ENCODE measurements at places on chromosomes 1 and 21. TPM values are rescaled to one million over a fixed set of nuclear protein-coding genes. Genes with fewer than 3 reads are reported as not detected.

SAMD13 gene
- 2.1 TPM for total RNA-seq

CCDC181 gene
- total RNA-seq, result 0.73 TPM

ITSN1 gene
- 39.5 TPM for total RNA-seq

KRTAP13-2 gene
- not detected for total RNA-seq

NSUN4 gene
- 22.9 TPM for total RNA-seq

GPR37L1 gene
- total RNA-seq, result not detected

KCNN3 gene
- 1.0 TPM for total RNA-seq

LCE1C gene
- total RNA-seq, result not detected

SERBP1 gene
- total RNA-seq, result 266 TPM

HSD11B1 gene
- total RNA-seq, result 0.88 TPM

LCE2C gene
- total RNA-seq, result not detected

DUSP12 gene
- total RNA-seq, result 36.1 TPM

- no peak overlapping the region for H3K4me3 ChIP-seq
- no peaks in the 10 kb centered on the region for H3K36me3 ChIP-seq
- peaks cover 11% of the 10 kb centered on the region for H3K4me1 ChIP-seq
- DNase-seq, result no peak
Observed at GRCh38 chr1:156423422-156424352, 54.7 kb downstream of the RHBG start.

GRCh38 chr1:92029241-92029922 is 403 bp upstream of the EPHX4 start:
- no peaks in the 10 kb centered on the region for H3K36me3 ChIP-seq
- peak overlapping the region; percentile 82 for H3K4me3 ChIP-seq
- no peaks in the 10 kb centered on the region for H3K27me3 ChIP-seq
- H3K4me1 ChIP-seq, result no peaks in the 10 kb centered on the region
- no peak overlapping the region for H3K27ac ChIP-seq

DNA sequence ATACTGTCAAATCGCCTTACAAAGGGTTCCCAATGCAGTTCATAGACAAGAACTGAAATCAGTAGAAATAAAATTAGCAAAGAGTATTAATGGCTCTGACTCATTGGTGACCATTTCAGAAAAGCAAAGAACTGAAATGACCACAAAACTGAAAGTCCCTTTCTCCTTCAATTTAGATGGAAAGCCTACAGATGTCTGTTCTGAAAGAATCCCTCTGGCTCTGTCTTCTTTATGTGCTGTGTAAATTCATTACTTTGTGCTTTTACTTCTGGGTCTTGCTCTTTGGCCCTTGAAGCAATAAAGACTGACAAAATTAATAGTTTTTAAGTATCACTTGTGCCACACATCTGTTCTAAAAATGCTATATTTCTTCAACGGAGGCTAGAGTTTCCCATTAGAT is 62.7 kb upstream of the GPR89A start:
- no peak overlapping the region for H3K27ac ChIP-seq
- no peaks in the 10 kb centered on the region for H3K27me3 ChIP-seq
- H3K4me3 ChIP-seq, result no peak overlapping the region

DNA sequence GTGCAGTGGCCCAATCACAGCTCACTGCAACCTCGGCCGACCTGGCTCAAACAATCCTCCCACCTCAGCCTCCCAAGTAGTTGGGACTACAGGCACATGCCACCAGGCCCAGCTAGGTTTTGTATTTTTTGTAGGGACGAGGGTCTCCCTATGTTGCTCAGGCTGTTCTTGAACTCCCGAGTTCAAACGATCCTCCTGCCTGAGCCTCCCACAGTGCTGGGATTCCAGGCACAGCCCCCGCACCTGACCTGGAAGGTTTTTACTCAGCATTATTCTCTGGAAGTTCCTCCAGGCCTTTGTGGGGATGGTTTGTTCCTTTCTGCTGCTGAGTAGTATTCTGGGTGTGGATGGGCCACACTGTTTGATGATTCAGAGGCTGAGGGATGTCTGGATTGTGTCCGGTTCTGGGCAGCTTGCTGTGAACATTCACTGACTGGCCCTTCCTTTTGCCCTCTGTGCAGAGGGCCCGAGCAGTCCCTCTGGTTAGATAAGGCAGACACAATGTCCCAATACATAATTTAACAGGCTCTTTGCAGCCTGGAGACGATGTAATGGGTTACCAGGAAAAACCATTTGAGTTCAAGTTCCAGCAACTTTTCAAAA is 6.0 kb upstream of the TRAPPC10 start:
- no peaks in the 10 kb centered on the region for H3K36me3 ChIP-seq
- no peak for DNase-seq
- H3K4me3 ChIP-seq, result no peak overlapping the region
- H3K4me1 ChIP-seq, result no peaks in the 10 kb centered on the region
- H3K27ac ChIP-seq, result peak overlapping the region; percentile 79

DNA sequence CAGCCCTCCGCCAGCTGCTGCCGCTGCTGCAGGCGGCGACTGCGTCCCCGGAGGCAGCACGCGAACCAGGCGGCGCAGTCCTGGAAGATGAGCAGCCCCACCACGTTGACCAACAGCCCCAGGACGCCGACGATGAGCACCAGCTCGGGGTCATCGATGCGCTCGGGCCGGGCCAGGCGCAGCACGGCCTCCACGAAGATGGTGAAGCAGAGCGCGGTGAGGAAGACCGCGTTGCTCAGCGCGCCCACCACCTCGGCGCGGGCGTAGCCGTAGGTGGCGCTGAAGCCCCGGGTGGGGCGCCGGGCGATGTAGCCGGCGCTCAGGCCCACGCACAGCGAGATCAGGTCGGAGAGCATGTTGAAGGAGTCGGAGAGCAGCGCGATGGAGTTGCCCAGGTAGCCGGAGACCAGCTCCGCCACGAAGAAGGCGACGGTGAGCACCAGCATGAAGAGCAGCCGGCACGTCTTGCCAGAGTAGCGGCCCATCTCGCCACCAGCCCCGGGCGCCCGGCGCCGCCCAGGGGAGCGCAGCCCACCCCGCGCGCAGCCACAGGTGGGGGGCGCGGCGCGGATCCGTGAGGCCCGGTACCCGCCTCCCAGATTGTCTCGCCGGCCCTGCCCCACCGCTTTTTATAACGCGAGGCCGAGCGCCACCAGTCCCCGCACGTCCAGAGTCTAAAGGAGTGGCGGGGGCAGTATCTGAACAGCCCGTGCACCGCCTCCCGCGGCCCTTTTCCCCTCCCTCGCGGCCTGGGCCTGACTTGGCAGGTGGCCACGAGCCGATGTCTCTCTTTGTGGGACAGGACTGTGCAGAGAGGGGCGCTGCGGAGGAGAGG is at the start of gene SLC30A10:
Gene SLC30A10 (minus strand): TSS at position 602 of the 835 bp plus-strand sequence. CDS start 117 bp downstream, at position 485.
- no peak for DNase-seq
- no peaks in the 10 kb centered on the region for H3K27me3 ChIP-seq
- no peaks in the 10 kb centered on the region for H3K36me3 ChIP-seq
- H3K4me1 ChIP-seq, result no peaks in the 10 kb centered on the region
- no peak within 1 kb of the TSS for H3K27ac ChIP-seq

DNA sequence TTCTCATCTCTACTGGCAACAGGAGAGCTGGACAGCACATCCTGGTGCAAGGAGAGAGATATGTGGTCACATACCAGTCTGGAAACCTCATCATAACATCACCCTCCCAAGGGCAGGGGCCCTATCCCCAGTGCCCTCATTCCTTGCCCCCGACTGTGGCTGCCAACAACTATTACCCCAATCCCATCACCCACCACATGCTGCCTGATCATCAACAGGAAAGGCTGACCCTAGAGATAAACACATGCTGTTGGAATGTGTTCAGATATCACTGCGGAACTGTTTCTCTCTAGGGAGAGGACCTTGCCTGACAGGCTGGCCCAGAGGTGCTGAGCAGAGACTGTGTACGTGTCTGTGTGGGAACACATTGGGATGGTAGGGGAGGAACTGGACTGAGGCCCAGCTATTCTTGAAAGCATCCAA is 4.5 kb upstream of the INKA2 start:
- H3K27me3 ChIP-seq, result no peaks in the 10 kb centered on the region
- H3K36me3 ChIP-seq, result no peaks in the 10 kb centered on the region
- no peaks in the 10 kb centered on the region for H3K4me1 ChIP-seq
- no peak overlapping the region for H3K4me3 ChIP-seq

DNA sequence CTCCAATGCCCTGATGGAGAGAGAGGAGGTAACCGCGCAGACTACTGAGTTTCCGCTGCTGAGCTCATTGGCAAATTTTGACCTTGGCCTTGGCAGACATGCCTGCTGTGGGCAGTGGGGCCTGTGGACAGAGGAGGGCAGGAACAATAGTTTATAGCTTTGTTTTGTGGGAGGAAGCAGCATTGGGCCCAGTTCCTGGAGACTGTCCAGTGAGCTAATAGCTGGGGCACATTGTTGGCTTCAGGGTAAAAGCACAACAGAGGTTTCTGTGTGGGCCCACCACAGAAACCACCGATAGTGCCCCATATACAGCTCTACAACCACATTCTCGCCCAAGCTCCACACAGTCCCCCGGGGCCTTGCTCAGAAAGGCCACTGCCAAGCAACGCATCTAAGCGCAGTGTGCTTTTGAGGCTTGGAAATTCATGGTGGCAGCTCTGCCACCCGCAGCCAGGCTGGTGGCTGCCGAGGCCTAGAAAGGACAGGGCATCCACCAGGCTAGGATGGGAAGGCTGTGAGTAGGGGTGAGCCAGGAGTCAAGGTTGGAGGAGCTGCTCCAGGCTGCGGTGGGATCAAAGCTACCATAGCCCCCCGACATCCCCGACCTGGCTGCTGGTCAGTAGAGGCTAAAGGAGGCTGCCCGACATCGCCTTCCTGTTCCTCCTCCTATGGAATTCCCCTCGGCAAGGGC is 43.2 kb downstream of the NEK2 start:
- no peak for DNase-seq
- H3K4me1 ChIP-seq, result peaks cover 6% of the 10 kb centered on the region
- H3K4me3 ChIP-seq, result peak overlapping the region; percentile 3
- no peaks in the 10 kb centered on the region for H3K27me3 ChIP-seq
- H3K36me3 ChIP-seq, result no peaks in the 10 kb centered on the region

- H3K4me3 ChIP-seq, result peak overlapping the region; percentile 3
- H3K27ac ChIP-seq, result peak overlapping the region; percentile 5
- H3K36me3 ChIP-seq, result no peaks in the 10 kb centered on the region
- peak; percentile 72 for DNase-seq
- no peaks in the 10 kb centered on the region for H3K4me1 ChIP-seq
Observed at GRCh38 chr1:40338745-40339419, 21.8 kb upstream of the COL9A2 start.

DNA sequence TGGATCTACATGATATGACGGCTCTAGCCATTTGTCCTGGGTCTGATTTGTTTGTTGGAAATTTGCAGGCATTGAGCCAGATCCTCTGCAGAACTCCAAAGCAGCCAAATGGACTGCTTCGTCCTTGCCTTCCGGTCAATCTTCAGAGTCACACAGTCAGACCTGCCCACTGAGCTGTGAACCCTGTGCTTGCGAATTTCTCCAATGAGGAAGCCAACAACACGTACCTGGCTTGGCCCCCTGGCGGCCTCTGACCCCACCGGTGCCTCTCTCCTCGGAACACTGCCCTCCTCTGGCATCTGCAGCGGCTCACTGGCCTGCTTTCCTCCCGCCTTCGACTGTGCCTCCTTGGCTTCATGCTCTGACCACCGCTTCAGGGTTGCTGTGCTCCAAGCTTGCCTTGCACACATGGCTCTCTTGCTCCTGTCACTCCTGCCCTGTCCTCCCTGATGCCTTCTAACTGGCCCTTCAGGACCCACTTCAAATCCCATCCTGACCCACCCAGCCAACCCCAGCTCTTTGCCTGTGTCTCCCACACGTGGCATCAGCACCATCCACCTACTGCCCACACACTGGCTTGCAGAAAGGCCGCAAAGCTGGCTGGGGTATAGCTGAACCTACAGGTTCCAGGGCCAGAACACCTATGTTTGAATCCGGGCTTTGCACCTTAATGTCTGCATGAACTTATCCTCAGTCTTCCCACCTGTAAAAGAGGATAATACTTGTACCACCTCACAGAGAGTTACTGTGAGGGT is 128.2 kb downstream of the KCNN3 start:
- H3K4me3 ChIP-seq, result no peak overlapping the region
- H3K27ac ChIP-seq, result no peak overlapping the region
- no peaks in the 10 kb centered on the region for H3K36me3 ChIP-seq
- no peaks in the 10 kb centered on the region for H3K27me3 ChIP-seq
- no peak for DNase-seq
- no peaks in the 10 kb centered on the region for H3K4me1 ChIP-seq

DNA sequence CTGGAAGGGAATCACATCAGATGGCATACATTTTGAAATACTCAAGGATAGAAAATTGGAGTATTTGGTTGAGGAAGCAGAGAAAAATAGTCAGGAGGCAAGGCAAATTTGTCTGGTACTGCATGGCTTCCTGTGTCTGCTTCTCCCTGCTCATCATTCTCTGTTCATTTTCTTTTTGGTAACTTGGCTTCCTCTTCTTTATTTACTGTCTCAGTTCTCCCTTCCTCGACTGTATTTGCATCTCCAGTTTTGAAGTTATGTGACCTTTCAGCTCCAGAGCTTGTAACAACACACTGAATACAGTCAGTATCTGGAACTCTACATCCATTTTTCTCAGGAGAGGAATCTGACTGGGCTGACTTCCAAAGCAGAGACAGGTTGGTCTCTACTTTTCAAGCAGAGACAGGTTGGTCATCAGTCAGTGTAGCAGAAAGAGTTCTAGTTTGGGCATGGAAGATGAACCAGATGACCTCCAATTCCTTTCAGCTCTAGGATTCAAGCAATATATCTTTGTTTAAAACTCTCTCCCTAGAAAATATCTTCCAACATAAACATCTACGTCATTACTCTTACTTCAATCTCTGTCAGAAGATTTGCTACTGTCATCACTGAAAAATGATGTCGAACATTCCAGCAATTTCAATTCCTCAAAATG is 571.2 kb downstream of the ADGRL2 start:
- no peak overlapping the region for H3K27ac ChIP-seq
- DNase-seq, result no peak
- H3K4me1 ChIP-seq, result no peaks in the 10 kb centered on the region
- H3K36me3 ChIP-seq, result no peaks in the 10 kb centered on the region
- H3K4me3 ChIP-seq, result no peak overlapping the region

DNA sequence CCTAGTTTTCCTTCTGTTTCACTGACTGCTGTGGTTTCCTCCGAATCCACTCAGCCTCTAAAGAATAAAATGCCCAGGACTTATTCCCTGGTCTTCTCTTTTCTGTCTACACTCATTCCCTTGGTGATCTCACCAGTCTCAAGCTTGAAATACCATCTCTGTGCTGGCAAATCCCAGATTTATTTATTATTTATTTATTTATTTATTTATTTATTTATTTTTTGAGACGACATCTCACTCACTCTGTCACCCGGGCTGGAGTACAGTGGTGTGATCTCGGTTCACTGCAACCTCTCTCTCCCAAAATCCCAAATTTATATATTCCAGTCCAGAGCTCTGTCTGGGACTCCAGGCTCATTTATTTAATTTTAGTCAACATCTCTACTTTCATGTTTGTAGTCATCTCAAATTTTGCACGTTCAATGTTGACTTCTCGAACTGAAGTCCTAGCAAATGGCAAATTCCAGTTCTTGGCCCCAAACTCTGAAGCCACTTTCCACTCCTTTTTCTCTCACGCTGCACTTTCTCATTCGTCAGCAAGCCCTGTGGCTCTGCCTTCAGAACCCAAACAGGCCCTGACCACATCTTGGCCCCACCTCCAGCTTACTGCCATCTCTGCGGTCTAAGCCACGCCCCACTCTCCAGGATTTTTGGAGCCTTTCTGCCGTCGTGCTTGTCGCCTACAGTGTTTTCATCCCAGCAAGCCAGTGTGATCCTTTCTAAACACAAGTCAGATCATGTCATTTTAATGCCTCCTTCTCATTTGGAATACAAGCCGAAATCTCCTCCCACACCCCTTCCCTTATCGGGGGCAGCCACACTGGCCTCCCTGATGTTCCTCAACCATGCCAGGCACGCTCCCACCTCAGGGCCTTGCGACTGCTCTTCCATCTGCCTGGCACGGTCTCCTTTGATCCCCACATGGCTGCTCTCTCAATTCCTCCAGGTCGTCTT is 14.2 kb upstream of the TENT5B start:
- H3K4me3 ChIP-seq, result no peak overlapping the region
- DNase-seq, result peak; percentile 95
- H3K27ac ChIP-seq, result peak overlapping the region; percentile 90
- H3K27me3 ChIP-seq, result no peaks in the 10 kb centered on the region
- H3K36me3 ChIP-seq, result no peaks in the 10 kb centered on the region
